Effector CD8-positive, alpha-beta T cell (primary cell): ENCODE measurements at places on chromosomes 6 and 20.

DNA sequence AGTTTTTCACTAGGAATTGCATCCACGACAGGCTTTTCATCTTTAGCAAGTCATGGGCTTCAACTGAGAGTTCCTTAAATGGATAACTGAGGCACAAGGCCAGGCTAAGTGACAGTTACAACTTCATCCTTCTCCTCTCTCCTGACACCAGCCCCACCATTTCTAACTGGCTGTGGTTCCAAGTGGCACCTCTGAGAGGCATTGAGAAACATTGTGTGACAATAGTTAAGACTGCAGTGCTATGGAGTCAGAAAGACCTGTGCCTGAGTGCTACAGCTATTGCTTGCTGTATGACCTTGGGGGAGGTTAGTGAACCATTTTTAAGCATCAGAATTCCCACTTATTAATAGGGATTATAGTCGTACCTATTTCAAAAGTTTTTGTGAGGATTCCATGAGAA is 26.2 kb upstream of the MLIP start:
- no peak for DNase-seq

GRCh38 chr20:24836661-24837299 is 112.3 kb upstream of the CST7 start:
- no peak for DNase-seq

DNA sequence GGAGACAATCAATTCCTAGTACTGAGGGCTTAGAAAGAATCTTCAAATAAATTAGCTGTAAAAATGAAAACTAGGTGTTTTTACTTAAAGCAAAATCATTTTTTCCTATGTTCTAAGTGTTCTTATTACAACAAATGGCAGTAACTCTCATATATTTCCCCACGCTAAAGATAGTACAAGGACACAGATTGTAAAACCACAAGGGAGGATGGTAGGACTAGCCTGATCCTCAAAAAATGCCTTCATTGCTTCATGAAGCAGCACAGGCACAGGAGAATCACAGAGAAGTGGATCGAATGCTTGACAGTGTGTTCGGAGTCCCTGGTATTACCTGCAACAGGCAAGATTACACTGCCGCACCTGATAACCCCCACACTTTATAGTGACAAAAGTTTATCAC is 58.5 kb downstream of the SAMD3 start:
- DNase-seq, result no peak

DNA sequence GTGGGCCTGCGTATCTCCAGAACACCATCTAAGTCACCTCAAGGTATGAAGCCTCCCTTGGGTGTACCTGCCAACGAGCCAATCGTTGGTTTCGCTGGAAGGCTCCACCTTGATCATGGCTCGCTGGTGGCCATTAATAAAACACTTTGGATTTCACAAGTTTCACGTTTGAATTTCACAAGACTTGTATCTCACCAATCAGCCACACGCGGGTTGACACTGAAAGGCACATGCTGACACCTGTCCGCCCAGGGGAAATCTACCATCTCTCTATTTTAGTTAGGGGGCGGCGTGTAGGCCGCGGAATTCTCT is 586 bp upstream of the HMGA1 start:
- DNase-seq, result peak; percentile 52

GRCh38 chr20:46302106-46302505 is 6.2 kb downstream of the CDH22 start:
- no peak for DNase-seq

- no peak for DNase-seq
Observed at GRCh38 chr6:164107297-164107995, 692.9 kb downstream of the QKI start.

DNA sequence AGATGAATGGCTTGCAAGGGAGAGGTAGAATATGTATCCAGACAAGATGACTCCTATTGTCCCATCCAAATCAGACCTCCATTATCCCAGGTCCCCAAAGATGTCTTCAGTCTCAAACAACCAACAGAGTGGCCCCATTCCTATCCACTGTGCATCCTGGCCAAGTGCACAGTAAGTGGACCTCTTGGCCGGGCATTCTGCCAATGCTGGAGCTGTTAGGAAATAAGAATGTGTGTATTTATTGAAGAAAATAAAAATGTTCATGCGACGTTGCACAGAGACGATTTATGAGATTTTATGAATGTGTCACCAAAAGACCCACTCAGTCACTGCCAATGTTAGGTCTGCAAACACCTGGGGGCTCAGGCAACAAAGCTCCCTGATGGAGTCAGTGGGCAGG is 196.0 kb downstream of the MAFB start:
- no peak for DNase-seq

GRCh38 chr6:56687551-56687950 is 44.9 kb upstream of the DST start:
- DNase-seq, result no peak

DNA sequence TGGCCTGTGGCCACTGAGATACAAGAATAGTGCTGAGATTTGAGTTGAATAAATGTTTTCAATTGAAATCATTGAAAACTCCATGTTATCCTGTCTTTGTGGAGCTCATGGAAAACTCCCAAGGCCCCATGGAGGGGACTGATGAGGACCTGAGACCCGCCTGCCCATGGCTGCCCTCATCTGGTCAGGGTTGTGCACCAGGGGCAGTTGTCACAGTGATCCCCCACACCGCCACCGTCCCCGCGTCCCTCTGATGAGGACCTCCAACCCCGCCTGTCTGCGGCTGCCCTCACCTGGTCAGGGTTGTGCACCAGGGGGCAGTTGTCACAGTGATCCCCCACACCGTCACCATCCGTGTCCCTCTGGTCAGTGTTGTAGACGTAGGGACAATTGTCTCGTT is 27.8 kb downstream of the THBS2 start:
- DNase-seq, result no peak

DNA sequence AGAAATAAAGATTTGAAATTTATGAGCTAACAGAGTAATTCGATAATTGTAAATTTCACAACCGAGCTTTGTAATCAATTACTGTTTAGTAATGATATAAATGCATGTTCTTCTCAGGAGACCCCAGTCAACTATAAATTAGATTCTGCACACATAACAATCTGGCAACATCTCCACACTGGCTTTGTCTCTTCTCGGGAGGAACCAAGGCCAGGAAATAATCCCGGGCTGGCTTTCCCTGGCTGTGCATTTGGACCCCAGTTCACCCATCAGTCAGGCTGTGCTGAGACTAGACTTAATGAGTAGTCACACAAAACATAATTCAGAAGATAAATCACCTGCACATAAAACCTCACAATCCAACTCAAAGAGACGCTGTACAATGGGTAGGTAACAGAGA is 65.5 kb downstream of the PTPRT start:
- no peak for DNase-seq

- no peak for DNase-seq
Observed at GRCh38 chr6:93932175-93932574, 512.8 kb upstream of the EPHA7 start.

DNA sequence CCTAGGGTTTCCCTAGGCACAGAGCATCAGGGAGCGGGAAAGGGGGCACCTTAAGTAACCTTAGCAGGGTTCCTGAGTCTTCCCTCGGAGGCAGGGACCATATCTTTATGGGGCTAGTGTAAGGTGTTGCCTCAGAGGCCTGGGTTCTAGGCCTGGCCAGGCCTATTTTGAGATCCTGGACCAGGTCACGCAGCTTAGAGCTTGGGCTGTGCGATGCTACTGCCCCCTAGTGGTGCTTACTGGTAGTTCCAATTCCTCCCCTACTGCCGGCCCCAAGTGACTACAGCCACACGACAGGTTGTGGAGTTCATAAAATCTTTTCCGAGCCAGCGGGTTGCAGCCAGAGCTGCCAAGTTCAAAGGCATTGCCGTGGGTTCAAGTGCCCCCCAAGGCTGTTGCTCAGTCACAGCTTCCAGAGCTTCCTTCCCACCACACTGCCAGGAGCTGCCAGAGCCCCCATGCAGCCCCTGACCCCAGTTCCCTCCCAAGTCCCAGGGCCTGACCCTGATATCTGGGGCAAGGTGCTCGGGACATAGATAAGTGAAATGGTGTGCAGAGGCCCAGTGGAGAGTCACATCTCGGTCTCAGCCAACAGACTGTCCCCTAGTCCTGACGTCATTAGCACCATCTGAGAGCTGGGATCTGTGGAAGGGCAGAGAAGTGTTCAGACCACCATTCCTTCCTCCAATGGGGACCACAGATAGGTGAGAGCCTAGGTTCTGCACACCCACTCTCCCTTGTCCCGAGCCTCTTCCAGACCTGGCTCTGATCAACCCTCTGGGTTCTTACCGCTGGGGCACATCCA is 3.3 kb downstream of the LRRC73 start:
- DNase-seq, result peak; percentile 60

GRCh38 chr6:64062960-64063683 is 427.5 kb downstream of the PHF3 start:
- no peak for DNase-seq

DNA sequence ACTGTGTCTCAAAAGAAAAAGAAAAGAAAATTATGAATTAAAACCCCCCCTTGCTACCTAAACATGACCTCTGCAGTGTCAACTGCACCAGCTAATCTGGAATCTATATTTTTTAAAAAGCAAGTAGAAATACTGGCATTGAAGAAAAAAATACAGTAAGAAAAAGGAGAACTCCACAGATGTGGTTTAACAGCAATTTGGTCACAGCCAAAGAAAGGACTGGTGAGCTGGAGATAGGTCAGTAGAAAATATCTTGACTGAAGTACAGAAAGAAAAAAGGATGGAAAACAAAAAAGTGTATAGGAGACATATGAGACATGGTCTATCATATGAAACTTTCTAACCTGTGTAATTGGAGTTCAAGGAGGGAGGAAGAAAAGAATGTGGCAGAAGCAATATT is 44.1 kb upstream of the ERVFRD-1 start:
- DNase-seq, result no peak

GRCh38 chr6:24879351-24879750 is 56.4 kb downstream of the RIPOR2 start:
- DNase-seq, result no peak

DNA sequence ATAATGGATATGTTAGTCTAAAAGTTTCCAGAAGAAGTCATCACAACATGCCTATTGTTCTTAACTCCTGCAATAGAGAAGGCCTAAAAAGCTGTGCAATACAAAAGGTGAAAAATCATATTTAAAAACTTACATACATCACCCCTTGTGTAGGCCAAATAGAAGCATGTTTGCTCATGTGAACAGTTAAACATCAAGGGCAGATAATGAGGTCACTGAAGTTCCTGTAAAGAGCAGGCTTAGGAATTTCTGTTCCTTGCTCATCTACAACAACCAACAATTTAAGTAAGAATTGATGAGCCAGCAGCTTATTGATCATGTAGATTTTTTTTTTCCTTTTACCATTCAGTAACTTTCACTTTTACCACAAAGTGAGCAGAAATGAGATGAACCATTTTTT is 7.5 kb upstream of the NUP153 start:
- no peak for DNase-seq

- DNase-seq, result no peak
Observed at GRCh38 chr6:113697632-113698410, 159.3 kb upstream of the MARCKS start.

DNA sequence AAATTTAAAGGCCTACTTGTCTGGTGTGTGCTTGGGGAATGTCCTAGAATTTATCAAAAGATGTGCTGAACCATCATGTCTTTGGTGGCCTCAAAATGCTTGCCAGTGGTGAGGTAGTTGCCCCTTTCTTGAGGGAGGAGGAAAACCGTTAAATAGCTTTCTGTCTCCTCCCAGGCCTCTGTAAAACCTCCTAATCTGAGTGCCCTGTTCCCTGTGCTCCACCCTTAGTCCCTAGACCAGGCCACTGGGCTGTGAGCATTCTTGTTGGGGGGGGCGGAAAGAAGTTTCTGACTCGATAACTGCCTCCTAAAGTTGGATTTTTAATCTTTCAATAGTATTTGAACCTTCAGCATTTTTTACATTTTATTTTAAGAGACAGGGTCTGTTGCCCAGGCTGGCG is 23.1 kb downstream of the JARID2 start:
- no peak for DNase-seq

GRCh38 chr6:26158581-26159356 is 71.5 kb downstream of the HFE start:
- peak; percentile 13 for DNase-seq

GRCh38 chr6:35237476-35237875 is 22.1 kb upstream of the ZNF76 start:
- DNase-seq, result no peak

DNA sequence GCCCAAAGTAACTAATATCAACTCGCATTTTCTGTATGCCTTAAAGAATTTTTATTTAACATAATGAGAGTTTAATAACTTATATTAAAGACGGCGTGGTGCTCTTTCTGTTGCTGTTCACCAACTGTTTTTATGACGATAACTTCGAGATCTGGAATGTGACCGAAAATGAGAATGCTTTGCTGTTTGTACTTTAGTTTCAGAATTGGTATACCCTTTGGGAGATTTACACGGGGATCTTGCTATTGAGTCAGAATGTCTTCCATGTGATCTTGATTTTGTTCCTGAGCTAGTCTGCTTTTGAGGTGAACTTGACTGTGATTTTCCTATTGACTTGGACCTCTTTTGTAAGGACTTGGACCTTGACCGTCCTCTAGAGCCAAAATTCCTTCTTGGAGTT is 17.9 kb downstream of the PNRC1 start:
- no peak for DNase-seq

DNA sequence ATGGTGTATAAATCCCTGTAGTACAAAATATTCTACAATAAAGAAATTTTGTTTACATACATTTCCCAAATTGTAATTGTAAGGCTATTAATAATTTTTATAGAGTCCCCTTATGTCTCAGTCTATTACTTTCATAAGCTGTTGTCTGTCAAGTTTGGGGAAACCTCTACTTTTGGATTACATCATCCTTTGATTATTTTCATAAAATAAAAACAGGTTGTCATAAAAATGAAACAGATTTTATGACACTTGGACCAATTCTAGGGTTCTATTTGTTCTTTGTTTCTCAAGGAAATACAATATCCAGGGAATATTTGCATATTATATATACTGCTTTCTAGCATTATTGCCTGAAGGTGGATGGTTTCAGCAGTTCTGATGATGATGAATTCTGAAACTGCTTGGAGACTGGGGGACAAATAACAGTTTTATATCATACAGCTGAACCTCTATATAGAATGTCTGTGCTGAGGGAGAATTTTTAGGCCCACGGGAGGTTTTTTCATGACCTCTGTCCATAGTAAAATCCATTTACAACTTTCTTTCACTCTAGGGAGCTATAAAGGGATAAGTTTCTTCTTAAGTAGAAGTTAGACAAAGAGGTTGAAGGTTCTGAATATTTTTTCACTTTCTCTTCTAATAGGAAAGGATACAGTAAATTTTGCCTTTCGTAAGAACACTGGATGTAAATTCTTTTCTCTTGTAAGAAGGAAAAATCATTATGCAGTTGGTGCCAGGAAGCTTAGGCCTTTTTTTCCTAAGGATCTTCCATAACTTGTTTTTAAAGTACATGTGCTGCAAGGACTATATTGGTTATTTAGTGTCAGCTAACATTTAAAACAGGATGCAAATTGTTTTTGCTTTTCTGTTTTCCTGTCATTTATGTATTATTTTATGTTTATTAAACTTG is 58.0 kb downstream of the CD2AP start:
- DNase-seq, result no peak

DNA sequence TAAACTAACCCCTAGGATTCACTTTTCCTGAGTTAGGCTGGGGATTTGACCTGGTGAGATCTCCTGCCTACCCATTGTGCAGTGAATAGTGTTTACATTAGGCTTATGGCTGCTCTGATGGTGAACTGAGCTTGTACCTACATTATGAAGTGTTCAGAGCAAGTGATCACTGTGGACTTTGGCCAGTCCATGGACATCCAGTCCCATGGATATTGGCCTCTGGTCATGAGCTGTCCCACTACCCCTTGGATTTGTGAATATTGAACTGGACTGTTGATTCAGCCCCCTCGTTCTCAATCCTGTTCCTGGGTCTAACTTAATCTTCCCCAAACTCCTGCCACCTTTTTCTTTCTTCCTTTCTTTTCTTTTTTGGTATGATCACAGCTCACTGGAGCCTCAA is 13.8 kb downstream of the ASIP start:
- no peak for DNase-seq
